ENCODE measurements at places on chromosomes 7 and 10.

- no peak for DNase-seq
Observed at GRCh38 chr7:131186816-131187215, 140.9 kb upstream of the MKLN1 start.

DNA sequence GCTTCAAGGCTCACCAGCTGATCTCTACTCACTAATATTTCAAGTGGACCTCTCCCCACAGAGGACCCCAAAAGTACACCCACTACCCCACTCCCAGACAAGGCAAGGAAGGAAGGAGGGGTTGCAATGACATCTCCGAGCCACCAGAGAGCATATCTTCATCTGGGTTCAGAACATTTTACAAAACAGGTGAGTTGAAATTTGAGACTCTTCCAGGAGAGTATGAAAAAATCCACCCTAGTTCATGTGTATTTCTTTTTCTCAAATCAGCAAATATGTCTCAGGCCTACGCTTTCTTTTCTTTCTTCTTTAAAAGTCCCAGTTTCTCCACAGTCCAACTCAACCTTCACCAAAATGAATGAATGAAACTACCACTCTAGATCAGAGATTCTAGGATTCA is 61.9 kb downstream of the SGMS1 start:
- DNase-seq, result peak; percentile 50

- no peak for DNase-seq
Observed at GRCh38 chr10:125056161-125057132, 103.9 kb downstream of the CTBP2 start.

DNA sequence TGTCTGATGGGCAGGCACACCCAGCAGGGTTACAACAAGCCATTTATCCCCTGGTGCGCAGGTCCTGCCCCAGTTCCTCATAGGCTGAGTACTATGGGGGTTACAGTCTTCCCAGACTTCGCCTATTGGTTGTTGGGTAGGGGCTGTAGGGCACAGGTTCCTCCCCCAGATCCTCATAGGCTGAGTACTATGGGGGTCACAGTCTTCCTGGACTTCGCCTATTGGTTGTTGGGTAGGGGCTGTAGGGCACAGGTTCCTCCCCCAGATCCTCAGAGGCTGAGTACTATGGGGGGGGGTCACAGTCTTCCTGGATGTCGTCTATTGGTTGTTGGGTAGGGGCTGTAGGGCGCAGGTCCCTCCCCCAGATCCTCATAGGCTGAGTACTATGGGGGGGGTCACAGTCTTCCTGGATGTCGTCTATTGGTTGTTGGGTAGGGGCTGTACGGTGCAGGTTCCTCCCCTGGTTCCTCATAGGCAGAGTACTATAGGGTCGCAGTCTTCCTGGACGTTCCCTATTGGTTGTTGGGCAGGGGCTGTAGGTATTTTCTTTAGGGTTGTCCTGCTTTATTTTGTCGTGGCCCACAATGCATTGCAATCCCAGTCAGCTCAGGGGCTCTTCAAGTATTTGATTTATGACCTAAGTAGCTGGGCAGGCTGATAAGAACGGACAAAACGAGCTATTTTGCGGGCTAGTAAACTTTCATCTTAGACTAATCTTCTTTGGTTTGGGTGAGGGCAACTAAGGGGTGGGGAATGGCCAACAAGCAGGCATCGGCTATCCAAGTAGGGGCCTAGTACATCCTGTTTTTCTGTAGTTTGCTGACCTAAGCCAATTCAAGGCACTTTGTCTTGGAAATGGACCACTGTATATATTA is 3.4 kb downstream of the LRRC27 start:
- DNase-seq, result no peak

GRCh38 chr7:26413007-26413691 is 121.5 kb downstream of the SNX10 start:
- no peak for DNase-seq

All from RWPE1 (cell line).